ENCODE measurements at places on chromosomes 11 and 22.

- DNase-seq, result no peak
Observed at GRCh38 chr22:33519071-33519973, 401.0 kb downstream of the LARGE1 start.

- DNase-seq, result no peak
Observed at GRCh38 chr11:48122656-48123055, 94.0 kb upstream of the OR4B1 start.

GRCh38 chr11:71242391-71242790 is 10.0 kb downstream of the SHANK2 start:
- DNase-seq, result no peak

DNA sequence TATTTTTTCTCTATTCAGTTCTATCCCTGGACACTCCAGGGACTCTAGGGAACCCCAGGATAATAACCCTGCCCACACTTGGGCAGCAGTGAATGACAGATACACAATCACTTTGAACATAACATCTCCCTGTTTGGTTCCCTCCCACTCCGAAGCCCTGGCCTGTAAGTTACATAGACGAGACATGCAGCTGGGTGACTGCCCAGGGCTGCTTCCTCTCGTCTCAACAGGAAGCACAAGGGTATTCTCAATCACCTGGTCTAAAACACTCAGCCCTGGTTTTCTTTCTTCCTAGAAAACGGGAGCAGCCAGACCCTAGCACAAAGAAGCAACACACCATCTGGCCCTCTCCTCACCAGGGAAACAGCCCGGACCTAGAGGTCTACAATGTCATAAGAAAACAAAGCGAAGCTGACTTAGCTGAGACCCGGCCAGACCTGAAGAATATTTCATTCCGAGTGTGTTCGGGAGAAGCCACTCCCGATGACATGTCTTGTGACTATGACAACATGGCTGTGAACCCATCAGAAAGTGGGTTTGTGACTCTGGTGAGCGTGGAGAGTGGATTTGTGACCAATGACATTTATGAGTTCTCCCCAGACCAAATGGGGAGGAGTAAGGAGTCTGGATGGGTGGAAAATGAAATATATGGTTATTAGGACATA is 19.4 kb downstream of the LAYN start:
- no peak for DNase-seq

DNA sequence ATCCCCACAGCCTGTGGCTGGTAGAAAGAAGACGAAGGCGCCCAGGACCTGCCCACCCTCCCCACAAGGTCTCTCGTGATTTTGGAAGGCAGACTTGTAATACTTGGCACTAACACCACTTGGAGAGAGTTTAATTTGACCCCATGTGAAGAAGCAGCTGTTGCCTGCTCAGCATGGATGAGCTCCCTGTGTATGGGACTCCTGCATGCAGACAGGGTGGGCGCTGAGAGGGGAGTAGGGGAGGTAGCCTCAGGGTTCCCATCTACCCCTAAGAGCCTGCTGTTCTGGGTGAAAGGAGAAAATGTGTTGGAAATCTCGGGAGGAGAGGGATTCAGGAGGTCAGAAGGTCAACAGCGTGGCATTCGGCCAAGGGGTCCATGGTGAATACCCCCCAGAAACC is 625.9 kb downstream of the TBC1D22A start:
- DNase-seq, result no peak
